Small intestine (tissue), 16 donors: ENCODE measurements at places on chromosomes 3 and 15. TPM values are rescaled to one million over a fixed set of nuclear protein-coding genes. Genes with fewer than 3 reads are reported as not detected.

The TNFAIP8L3 gene
- 8.4 TPM for polyA plus RNA-seq

DNA sequence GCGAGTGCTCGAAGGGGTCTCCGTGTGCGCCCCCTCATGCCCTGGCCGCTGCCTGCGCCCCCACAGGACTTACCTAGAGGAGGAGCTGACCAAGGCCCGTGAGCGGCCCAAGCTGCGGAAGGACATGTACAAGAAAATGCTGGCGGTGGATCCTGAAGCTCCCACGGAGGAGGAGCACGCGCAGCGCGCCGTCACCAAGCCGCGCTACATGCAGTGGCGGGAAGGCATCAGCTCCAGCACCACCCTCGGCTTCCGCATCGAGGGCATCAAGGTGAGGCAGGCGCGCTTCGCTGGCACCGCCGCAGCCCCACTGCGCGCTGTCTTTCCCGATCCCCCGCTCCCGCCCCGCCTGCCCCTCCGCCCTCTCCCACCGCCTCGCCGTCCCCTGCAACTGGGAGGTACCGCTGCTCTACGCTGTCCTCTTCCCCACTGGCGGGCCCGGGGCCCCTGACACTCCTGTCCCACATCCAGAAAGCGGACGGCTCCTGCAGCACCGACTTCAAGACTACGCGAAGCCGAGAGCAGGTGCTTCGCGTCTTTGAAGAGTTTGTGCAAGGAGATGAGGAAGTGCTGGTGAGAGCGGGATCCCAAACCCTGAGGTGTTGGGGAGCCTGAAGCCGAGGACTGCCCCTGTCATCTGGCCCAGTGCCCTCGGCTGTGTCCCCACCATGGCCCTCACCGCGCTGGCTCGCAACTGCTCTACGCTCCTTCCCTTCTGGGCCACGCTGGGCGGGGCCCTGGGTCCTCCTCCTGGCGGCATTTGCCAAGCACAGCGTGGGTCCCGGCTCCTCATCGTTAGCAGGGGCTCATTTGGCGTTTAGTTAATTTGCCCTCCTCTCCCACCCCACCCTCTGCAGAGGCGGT is 8.5 kb downstream of the ITPKA start:
- no peak for DNase-seq

GRCh38 chr3:147030274-147030673 is 376.1 kb downstream of the ZIC4 start:
- DNase-seq: no peak

- no peak for DNase-seq
Observed at GRCh38 chr3:14301558-14301957, 100.8 kb upstream of the SLC6A6 start.

DNA sequence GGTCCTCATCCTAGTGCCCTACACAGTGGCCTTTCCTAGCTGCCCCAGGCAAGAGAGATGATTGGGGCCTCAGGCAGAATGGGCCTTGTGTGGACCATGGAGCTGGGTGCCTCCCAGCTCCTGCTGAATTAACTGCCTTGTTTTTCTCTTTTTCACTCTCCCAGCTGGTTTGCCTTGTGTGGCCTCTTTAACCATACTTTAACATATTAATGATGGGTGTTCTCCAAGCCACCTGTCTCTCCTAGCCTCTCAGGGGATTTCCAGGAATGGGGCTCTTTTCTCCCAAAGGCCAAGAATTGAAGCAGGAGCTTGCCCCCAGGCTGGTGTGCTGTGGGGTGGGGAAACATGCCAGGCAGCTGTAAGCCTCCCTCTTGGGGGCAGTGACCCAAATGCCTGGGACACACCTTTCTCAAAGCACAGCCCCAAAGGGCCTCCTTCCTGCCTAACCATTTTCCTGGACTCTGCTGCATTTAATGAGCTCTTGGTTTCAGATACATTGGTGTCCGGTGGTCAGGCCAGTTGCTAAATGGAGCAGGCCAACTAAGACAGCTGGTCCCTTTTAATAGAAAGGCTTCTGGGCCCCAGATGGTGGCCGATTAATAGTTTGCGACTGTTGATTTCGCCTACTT is 5.6 kb downstream of the ALPK3 start:
- no peak for DNase-seq

The CLDN18 gene
- polyA plus RNA-seq: 0.27 TPM

The GCNT3 gene
- polyA plus RNA-seq: 10.2 TPM

DNA sequence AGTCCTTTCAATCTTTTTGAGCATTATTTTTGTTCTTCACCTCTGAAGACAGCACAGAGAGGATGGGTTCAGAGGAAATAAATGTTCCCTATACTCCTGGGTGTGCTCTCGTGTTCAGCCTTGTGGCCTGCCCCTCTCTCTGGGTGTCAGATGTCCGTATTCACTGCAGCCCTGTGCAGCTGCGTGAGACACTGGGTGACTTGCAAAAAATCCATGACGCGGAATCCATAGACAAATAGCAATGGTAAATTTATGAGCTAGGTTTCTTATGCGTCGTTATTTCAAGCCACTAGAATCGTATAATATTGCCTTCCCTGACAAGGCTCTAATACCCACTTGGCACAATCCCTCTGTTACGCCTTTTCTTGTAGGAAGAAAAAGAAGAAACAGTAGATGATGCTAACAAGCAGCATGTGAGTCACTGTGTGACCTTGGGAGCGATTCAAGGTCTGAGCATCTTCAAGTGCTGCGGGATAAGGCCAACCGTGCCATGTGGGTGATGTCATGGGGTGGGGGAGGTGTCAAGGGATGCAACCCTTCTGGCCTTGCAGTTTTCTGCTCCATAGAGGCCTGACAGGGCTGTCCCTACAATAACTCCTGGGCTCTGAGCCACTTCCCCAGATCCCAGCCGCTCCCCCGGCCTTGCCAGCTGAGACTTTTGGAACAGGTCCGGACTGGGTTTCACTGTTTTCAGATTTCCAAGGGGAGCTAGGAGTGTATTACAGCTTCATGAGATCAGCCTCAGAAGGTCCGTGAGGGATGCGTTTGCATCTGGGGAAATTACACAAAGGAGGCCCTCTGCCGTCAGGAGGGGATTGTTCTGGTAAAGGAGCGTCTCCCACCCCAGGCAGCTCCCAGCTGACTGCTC is 47.6 kb upstream of the POMGNT2 start:
- DNase-seq: no peak

GRCh38 chr3:51940648-51941462 is 849 bp downstream of the RRP9 start:
- no peak for DNase-seq

- DNase-seq: no peak
Observed at GRCh38 chr15:40293905-40294895, 11.3 kb upstream of the ANKRD63 start.

DNA sequence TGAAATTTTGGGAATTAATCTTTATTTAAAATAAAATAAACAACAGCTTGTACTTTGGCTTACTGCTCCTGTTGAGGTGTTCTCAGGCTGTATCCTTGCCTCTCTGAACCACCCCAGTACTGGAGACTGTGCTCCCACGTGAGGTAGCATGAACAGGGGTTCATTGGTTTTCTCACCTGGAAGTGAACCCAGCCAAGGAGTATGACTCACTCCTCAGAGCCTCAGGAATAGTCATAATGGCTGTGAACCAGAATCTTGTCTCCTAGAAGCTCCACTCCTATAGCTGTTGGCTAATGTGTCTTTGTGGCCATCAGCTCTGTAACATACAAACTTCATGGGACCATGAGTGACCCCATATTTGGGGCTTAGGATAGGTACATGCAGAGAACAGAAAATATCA is 122.5 kb upstream of the ST8SIA2 start:
- no peak for DNase-seq

DNA sequence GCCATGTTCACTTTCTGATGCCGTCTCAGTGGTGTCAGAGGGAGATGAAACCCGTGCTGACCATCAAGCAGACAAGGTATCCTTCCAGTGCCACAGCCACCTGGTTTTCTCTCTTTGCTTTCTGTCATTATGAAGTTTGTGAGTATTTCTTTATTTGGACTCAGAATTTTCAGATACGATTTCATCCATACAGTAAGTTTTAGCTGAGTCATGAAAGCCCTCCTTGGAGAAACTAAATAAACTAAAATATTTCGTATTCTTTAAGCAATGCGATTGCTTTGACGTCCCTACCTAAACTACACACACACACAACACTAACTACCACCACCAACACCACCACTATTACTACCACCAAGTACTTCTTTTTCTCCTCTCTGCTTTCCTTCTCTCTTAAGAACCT is 350.1 kb downstream of the NTRK3 start:
- DNase-seq: no peak

- DNase-seq: no peak
Observed at GRCh38 chr15:46622851-46623250, 988.0 kb downstream of the SQOR start.

- DNase-seq: no peak
Observed at GRCh38 chr15:64229129-64229724, 66.4 kb upstream of the PPIB start.

GRCh38 chr3:52904000-52904399 is 6.7 kb upstream of the STIMATE start:
- no peak for DNase-seq

GRCh38 chr3:26279091-26279490 is 343.5 kb upstream of the LRRC3B start:
- no peak for DNase-seq

- no peak for DNase-seq
Observed at GRCh38 chr3:46574881-46575576, 8.9 kb upstream of the LRRC2 start.

DNA sequence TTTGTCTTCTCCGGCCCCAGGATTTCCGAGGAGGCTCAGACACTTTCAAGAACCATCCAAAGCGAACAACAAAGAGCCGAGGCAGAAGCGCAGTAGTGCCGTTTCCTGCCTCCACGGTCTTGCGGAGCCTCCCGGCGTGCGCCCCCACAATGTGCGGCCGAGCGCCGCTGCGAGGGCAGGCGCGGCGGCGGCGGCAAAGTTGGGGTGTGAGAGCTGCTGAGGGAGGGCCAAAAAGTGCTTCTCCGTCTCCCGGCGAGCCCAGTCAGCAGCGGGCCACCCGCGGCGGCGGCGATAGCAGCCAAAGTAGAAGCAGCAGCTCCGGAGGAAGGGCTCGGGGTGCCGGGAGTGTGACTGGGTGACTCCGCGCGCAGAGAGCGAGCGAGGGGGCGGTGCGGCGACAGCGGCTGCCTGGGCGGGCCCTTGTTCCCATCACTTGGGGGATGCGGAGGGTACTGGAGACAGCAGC is 749.1 kb downstream of the ROBO1 start:
- DNase-seq: peak; percentile 54

- no peak for DNase-seq
Observed at GRCh38 chr3:50302095-50303012, 1.0 kb downstream of the HYAL1 start.

The ATP10A gene
- 2.8 TPM for polyA plus RNA-seq

GRCh38 chr15:89118481-89118989 is 30.3 kb downstream of the ABHD2 start:
- DNase-seq: no peak

The GRAMD1C gene
- polyA plus RNA-seq: 25.9 TPM

DNA sequence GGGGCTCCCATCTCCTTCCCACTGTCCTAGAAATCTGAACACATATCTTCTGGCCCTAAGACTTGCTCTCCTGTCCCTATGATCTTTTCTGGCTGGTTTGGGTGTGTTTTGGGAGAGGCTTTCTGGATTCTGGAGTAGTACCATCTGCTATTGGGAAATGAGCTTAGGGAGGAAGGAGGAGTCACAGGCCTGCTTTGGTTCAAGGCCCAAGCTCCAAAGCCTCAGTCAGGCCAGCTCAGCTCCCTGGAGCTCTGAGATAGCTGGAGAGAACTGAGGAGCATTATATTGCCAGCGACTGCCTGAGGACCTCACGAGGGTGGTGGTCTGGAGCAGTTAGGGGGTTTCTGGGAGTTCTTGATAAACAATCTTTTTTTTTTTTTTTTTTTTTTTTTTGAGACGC is 18.7 kb downstream of the RASGRF1 start:
- no peak for DNase-seq

GRCh38 chr15:20643829-20644425 is 102.3 kb upstream of the GOLGA6L6 start:
- no peak for DNase-seq

DNA sequence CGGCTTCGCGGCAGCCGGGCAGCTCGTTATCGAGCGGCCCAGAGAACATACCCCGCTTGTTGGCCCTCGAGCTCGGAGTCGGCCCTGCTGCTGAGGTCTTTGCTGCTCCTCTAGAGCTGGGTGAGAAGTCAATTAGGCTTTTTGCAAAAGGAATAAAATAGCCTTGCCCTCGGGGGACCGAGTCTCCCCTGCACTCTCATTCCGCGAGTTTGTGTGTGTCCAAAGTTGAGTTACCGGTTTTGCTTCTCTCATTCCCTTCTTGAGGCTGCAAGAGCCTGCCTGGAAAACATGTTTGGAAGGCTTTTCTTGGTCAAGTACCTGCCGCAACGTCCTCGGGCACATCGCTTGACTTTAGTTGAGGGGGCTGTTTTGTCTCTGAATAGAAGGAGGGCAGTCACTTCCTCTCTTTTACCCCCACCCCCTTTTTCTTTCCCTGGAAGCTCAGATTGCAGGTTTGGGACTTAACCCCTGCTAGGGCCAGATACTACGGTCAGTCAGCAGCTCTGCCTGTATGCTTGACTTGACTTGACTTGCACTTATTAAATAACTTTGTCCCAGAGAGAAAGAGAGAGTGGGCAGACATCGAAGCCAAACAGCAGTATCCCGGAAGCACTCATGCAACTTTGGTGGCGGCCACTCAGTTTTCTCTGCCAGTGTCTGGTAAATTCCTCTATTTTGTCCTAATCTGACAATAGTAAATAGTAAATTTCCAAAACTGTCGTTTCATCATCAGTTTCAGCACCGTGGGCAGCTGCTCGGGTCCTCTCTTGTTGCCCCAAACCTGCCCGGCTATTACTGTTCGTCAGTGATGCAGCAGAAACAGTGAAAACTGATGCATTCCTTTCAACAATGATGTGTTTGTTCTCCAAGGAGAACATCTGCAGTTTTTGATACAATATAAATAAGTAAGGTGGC is 609 bp downstream of the RNF13 start:
- DNase-seq: peak; percentile 55

The EFHB gene
- polyA plus RNA-seq: not detected

The PATL2 gene
- 1.6 TPM for polyA plus RNA-seq

- no peak for DNase-seq
Observed at GRCh38 chr3:45917146-45917898, 25.9 kb upstream of the CXCR6 start.

DNA sequence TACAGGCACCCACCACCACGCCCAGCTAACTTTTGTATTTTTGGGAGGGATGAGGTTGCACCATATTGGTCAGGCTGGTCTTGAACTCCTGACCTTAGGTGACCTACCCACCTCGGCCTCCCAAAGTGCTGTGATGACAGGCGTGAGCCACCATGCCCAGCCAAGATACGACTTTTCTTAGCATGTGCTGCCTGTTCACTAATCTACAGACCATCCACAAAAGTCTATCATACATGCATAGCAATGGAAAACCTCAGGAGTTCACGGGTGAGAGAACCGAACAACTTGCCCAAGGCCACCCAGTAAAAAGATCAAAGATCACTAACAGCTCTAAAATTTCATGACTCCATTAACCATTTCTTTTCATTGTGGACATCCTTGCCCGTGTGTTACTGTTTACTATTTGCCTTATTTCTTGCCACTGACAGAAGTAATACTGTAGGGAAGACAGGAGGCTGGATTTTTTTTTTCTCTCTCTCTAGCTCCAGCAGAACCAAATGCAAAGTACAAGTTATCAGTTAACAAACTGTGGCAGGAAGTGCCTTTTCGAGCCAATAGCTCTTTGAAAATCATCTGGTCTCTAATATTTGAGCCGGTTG is 92.3 kb downstream of the FOXP1 start:
- no peak for DNase-seq

The CPLX3 gene
- not detected for polyA plus RNA-seq

- DNase-seq: peak; percentile 14
Observed at GRCh38 chr3:156334841-156335545, 214.6 kb downstream of the KCNAB1 start.

- DNase-seq: no peak
Observed at GRCh38 chr3:148643389-148643840, 54.3 kb upstream of the AGTR1 start.

- no peak for DNase-seq
Observed at GRCh38 chr3:116302087-116302747, 143.1 kb downstream of the LSAMP start.

The LMAN1L gene
- not detected for polyA plus RNA-seq

The LMOD3 gene
- 0.27 TPM for polyA plus RNA-seq
